Right atrium auricular region (tissue), 2 donors: ENCODE measurements at places on chromosomes 7 and 10.

DNA sequence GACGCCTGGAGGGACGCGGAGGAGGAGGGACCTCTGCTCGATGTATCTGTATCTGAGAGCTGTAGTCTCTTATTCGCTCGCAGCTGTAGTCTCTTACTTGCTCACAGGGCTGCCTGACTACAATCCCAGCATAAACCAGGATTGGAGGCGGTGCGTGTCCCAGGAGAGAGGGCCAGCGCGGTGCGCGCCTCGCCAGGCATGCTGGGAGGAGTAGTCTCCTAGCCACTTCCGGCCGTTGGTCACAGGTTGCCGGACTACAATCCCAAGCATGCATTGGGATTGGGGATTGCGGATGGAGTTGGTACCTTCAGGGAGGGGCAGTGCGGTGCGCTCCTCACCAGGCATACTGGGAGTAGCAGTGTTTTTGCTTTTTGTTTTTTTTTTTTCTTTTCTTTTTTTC, 421.7 kb upstream of the NUPR2 start:
- DNase-seq = no peak

GRCh38 chr10:15743443-15743842, 23.7 kb upstream of the ITGA8 start:
- DNase-seq = no peak

GRCh38 chr7:150958597-150958996, 19.5 kb downstream of the KCNH2 start:
- DNase-seq = no peak

GRCh38 chr10:102603946-102604345, 40.3 kb upstream of the TRIM8 start:
- no peak for DNase-seq

DNA sequence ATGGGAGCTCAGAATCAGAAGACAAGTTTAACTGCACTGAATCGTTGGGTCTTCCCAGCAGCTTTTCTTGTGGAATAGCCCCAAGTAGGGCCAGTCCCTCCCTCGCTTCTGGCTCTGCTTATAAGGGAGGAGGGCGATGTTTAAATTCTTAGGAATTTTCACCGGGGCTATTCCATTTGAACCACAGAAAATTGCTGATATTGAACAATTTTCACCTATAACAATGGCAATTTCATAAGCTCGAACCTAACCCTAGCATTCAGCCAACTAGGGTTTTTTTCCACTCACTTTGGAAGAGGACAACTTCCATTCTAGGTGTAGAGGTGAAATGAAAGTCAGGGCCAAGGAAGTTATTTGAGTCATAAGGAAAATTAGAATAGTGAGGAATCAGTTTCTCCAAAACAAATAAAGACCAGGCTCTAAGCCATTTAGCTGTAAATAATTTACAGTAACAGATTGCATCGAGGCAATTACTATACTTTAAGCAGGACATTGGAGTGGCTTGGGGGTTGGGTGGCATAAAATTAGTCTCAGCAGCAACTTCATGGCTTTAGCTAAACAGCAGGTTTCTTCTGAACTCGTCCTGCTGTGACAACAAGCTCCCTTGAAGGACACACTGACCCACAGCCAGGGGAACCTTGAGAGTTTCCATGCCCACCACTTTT, 1.5 kb upstream of the ATP6V0A4 start:
- no peak for DNase-seq
